Anterior cingulate cortex (tissue), 58 donors: ENCODE measurements at places on chromosomes 12 and 14.

DNA sequence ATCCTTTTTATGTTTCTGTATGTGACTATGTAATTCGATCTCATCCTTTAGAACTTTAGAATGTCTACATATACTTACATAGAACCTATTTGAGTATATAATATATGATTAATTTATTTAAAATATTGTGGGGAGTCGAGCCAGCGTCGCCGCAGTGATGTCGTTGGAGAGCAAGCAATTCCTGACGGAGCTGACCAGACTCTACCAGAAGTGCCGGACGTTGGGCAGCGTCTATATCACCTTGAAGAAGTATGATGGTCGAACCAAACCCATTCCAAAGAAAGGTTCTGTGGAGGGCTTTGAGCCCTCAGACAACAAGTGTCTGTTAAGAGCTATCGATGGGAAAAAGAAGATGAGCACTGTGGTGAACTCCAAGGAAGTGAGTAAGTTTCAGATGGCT, 6.4 kb upstream of the CD27 start:
- no peak for DNase-seq

- DNase-seq = no peak
Observed at GRCh38 chr14:69921052-69921451, 41.8 kb downstream of the SMOC1 start.

- no peak for DNase-seq
Observed at GRCh38 chr12:104952816-104953215, 5.3 kb downstream of the SLC41A2 start.

GRCh38 chr12:58233886-58234285, 292.5 kb downstream of the ATP23 start:
- DNase-seq = no peak

DNA sequence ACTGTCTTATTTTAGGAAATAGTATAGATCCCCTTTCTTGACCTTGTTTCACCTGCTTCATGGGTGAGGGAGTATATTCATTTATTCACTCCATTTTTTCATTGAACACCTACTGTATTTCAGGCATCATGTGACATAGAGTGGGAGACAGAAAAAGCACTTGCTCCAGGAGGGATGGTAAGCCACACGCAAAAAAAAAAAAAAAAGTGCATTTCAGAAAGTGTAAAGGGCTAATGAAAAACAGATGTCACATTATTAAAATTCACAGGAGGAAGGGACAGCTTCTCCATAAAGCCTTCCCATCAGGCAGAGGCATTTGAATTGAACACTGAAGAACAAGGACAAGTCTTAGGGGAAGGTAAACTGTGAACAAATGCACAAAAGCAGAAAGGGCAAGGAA, 7.5 kb downstream of the SLC8A3 start:
- no peak for DNase-seq

GRCh38 chr14:68172627-68173026, 353.0 kb downstream of the RAD51B start:
- no peak for DNase-seq

GRCh38 chr14:35525695-35526094, 8.3 kb upstream of the INSM2 start:
- DNase-seq = no peak
